Stimulated activated naive CD4-positive, alpha-beta T cell treated with Interleukin-2 at 50 U/mL for 16 hours (primary cell): ENCODE measurements at places on chromosomes 7 and 10.

DNA sequence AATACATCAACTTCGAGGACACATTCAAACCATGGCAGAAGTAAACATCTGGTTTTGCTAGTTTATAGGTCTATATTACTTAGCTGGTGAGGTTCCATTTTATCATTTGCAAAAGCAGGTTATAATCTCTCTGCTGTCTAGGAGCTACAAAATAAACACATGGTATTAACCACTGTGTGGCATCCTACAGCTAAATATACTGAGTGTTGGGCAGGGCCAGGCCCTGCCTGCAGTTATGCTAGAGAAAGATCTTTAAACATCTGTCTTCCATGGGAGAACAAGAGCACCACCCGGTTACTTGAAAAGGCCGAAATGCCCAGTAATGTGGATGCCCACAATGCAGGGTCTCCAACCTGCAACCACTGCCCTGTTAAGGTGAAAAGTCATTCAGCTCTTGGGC is 20.6 kb upstream of the FKBP9 start:
- no peak for DNase-seq

GRCh38 chr7:98280791-98281756 is at the start of gene BRI3:
Gene BRI3 (plus strand): TSS chr7:98281686. CDS start chr7:98281796, 110 bp downstream.
- DNase-seq, result peak; percentile 95

DNA sequence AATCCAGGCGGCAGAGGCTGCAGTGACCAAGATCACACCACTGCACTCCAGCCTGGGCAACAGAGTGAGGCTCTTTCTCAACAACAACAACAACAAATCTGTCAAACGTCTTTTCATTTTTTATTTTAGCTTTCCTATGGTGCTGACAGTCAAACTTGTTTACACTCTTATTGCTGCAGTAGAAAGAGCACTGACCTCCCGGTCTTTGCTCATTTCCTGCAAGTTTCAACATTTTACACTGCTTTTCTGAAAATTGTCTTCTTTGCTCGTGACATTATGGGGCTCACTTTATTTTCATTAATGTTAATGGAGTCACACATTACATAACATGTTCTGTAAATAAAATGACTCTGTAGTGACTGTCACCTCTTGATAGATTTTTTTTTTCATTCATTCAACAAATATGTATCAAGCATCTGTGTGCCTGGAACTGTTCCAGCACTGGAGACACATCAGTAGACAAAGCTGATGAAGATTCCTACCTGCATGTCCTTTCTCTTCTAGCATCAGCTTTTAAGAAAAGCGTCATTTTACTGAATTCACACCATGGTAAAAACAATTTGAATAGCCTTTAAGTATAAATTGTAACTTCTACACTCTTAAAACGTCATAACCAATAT is 277.3 kb downstream of the CELF2 start:
- no peak for DNase-seq

GRCh38 chr10:127976701-127977356 is 69.9 kb downstream of the PTPRE start:
- no peak for DNase-seq

GRCh38 chr7:64880322-64881297 is 22.5 kb upstream of the ZNF273 start:
- no peak for DNase-seq

DNA sequence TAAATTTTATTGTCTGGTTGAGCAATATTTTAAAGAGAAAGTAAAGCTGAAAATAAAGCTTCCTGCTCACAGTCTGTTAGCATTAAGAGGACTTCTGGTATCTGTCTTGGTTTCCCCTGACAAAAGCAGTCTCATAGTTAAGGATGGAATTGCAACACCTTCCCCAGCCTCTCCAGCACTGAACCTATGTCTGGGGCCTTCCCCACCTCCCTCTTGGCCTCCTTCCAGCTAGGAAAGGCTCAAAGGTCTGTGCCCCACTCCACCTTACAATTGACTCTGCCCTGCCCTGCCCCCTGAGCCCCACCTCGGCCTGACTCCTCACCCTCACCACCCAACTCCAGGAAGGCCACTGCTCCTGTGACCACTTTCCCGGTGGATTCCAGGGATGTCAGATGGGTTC is 33.2 kb downstream of the COL17A1 start:
- no peak for DNase-seq

- no peak for DNase-seq
These were observed 123.5 kb upstream of the ZNF32 start for GRCh38 chr10:43772171-43772570.

DNA sequence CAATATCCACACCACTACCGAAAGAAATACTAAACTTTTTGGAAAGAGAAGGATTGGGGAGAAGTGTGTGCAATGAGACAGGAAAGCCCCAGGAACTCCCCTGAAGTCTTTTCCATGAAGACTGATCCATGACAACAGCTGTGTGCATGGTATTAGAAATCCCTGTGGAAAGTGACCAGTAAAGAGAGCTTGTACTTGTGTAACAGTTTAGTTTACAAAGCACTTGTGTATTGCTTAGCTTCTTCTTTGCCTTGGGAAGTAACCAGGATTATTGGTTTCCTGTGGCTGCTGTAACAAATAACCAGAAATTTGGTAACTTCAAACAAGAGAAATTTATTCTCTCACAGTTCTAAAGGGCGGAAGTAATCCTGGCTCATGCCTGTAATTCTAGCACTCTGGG is 18.8 kb downstream of the TFAM start:
- no peak for DNase-seq

DNA sequence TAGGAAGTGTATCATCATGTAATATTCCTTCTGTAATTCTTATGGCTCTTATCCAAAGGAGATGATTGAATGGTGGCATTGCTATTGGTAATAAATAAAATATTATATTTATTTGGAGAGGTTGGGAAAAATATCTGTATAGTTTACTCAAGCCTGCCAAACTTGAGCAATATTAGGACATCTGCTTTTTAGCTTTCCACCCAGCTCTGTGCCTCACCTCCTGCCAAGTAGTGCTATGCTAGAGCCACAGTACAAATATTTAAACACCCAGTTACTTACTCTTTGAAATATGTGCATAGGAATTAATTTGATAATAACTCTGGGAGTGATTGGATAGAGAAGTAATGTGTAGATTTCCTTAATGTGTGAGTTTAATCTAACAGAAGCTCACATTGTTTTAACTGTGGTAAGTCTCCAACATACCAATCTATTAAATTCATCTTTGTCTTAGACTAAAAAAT is 129.2 kb downstream of the BBS9 start:
- no peak for DNase-seq

DNA sequence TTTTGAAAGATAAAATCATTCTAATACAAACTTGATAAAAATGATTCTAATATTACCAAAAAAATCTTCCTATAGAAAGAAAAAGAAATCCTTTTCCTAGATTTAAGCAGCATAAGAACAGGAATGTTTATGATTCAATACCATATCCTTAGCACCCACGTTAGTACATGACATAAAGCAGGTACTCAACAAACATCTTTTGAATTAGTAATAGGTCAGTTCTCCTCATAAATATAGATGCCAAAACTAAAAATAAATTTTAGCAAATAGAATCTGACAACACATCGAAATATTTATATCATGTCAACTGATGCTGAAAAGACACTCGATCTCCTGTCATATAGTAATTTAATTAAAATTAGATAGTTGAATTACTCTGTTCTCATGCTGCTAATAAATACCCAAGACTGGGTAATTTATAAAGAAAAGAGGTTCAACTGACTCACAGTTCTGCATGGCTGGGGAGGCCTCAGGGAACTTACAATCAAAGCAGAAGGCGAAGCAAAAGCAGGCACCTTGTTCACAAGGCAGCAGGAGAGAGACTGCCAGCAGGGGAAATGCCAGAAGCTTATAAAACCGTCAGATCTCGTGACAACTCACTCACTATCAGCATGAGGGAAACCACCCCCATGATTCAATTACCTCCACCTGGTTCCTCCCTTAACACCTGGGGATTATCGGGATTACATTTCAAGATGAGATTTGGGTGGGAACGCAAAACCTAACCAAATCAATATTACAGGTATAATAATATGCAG is 191.8 kb downstream of the HTR7 start:
- DNase-seq, result no peak

GRCh38 chr7:13794581-13794980 is 194.9 kb downstream of the ETV1 start:
- no peak for DNase-seq

DNA sequence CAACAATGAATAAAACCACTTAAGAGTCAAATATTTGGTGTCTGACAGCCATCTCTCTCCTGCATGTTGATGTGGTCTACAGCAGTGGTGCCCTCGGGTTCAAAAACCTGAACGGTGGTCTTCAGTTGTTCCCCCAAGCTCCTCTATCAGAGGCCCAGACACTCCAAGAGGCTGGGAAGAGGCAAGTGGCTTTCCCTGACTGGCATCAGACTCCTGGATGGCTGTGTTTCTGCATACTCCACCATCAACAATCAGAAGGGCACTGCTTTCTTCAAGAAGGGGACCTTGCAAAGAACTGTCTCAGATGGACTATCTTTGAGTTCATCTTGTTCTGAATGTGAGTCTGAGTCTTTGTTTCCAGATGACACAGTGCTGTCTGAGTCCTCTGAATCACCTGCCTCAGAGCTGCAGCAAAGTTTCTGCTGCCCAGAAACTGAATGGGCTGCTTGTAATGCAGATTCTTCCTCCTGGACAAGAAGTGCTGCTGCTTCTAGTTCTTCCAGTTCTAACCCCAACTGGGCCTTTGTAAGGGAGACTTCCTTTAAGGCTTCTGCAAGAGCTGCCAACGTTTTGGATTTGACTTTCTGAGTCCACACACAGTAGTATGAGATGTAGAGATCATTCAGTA is 5.9 kb upstream of the SGMS1 start:
- DNase-seq, result no peak

DNA sequence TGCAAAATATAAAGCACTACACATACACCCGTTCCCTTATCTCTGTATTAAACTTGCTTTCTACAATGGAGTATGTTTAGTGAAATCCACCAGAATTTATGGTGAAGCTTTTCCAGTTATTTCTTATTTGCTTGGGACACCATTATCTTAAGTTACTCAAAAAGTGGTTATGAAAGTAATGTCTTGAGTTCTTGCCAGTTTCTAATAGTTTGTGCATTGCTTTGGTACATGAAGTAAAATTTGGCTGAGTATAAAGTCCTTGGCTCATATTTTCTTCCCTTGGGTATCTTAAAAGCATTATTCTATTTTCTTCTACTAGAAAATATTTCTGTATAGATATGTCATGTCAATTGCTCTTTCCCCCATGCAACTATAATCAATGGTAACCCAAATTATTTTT is 85.2 kb downstream of the POLR1F start:
- DNase-seq, result no peak

DNA sequence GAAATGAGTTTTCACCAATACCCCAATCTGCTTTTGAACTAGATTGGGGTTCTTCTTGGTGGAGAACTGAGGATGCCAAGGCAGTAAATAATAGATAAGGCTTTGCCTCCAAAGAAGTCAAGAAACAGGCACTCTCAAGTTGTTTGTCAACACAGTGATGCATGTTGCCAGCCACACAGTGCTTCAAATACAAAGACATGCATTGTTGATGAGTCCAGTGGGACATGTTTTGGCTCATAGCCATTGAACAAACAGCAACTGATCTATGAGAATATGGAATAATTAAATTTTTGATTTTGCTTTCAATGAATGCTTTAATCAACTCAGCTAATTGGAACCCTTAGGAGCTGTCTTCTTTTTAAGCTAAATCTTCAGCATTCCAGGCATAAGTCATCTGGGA is 346.4 kb downstream of the THSD7A start:
- DNase-seq, result no peak

- DNase-seq, result peak; percentile 17
These were observed 2.1 kb downstream of the CASP7 start for GRCh38 chr10:113681533-113682470.

GRCh38 chr10:122051609-122052385 is 62.8 kb downstream of the TACC2 start:
- DNase-seq, result no peak

DNA sequence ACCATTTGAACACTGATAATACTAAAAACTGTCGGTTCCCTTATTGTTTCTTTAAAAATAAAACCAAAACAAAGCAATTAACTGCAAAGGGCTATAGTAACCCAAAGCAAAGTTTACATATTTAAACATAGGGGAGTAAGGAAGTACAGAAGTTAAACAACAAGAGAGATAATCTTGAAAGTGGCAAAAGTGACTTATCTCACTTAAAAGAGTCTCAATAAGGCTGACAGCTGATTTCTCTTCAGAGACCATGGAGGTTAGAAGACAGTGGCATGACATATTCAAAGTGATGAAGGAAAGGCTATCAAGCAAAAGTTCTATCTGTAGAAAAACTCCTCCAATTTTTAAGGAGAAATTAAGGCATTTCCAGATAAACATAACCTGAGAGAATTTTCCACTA is 233.5 kb upstream of the HDAC9 start:
- no peak for DNase-seq

DNA sequence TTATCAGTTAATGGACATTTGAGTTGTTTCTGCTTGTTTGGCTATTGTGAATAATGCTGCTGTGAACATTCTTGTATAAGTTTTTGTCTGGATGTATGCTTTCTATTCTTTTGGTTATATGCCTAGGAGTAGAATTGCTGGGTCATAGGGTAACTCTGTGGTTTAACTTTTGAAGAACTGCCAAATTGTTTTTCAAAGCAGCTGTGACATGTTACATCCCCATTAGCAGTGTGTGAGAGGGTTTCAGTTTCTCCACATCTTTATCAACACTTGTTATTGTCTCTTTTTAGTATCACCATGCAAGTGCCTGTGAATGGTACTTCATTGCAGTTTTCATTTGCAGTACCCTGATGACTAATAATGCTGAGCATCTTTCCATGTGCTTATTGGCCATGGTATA is 2.1 kb upstream of the NDUFB8 start:
- DNase-seq, result no peak

DNA sequence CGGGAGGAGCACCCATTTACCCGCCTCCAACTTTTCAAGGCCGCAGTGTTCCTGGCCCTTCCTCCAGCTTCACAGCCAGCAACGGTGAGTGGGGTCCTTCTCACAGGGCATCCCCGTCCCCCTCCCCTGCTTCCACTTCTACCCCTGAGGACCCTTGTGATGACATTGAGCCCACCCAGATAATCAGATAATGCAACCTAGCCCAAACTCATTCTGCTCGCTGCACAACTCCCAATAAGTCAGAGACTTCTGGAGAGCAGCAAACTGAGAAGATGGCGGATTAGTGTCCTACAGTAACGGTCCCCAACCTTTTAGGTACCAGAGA is 74.5 kb downstream of the OAT start:
- no peak for DNase-seq

- DNase-seq, result peak; percentile 23
These were observed 965 bp downstream of the ZCCHC24 start for GRCh38 chr10:79444199-79445119.

DNA sequence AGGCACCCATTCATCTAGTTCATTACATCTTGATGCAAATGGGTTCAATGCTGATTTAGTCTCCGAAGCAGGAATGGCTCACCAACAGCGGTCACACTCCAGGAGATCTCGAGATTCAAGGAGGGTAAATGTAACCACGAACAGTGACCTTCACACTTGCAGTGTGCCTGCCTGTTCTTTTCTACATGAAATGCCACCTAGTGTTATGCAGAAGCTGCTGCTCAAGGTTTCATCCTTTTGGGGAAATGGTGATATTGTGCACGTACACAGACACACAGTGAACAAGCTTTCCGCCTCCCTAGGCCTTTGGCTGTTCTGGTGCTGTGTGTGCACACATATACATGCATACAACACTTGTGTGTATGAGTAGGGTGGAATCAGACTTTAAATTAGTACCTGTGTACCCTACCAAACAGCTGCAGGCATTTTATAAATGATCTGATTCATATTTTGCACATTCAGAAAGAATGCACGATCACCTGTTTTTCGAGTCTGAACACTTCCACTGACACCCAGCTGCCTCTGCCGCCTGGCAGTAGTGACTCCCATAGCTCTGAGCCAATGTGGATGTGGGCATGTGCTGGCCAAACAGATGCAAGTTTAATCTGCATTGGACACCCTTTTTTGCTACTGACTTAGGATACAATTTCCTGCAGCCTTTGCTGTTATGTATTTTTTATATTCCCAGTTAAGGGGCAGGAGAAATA is 100.5 kb downstream of the TACC2 start:
- DNase-seq, result no peak
